ENCODE measurements at places on chromosomes 5 and 9. TPM values are rescaled to one million over a fixed set of nuclear protein-coding genes. Genes with fewer than 3 reads are reported as not detected.

- H3K4me3 ChIP-seq, result no peak overlapping the region
- DNase-seq, result no peak
- no peak overlapping the region for H3K27ac ChIP-seq
These were observed 162.8 kb downstream of the SREK1 start for GRCh38 chr5:66306844-66307315.

The GPR21 gene
- not detected for total RNA-seq

DNA sequence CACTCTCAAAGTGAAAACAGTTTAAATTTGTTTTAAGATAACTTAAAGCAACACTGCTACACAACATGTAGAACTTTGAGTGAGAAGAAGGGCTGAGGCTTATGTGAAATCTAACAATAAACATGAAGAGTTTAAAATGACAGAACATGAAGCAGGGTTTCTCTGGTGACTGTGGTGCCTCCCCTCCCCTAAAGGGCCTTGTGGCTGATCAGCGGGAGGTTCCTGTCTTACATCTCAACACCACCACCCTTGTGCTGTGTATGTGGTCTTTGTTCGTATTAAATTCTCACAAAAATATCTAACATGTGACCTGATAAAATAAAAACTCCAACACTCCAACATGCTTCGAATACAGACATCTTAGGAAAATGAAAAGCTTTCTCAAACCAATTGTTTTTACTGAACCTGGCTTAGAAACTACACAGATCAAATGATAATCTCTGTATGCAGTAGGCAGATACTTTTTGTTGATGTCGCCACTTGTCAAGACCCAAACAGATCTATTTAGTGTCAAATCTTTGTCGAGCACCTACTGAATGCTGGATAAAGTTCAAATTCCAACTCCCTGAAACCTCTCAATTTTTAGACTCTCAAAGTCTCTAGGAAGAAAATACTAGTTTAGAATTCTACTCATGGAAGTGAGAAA, 9.9 kb upstream of the IQGAP2 start:
- no peak overlapping the region for H3K27ac ChIP-seq
- no peak for DNase-seq
- no peaks in the 10 kb centered on the region for H3K27me3 ChIP-seq

The SLC6A3 gene
- not detected for total RNA-seq

The TRIP13 gene
- total RNA-seq, result 1.3 TPM

The ACOT12 gene
- total RNA-seq, result not detected

- no peak for DNase-seq
- no peak overlapping the region for H3K27ac ChIP-seq
- H3K27me3 ChIP-seq, result no peaks in the 10 kb centered on the region
- H3K4me1 ChIP-seq, result peaks cover 20% of the 10 kb centered on the region
- H3K36me3 ChIP-seq, result no peaks in the 10 kb centered on the region
These were observed 109.5 kb downstream of the SMIM23 start for GRCh38 chr5:171895081-171895480.

GRCh38 chr5:88660264-88660946, 222.6 kb downstream of the MEF2C start:
- H3K27ac ChIP-seq, result no peak overlapping the region
- no peak overlapping the region for H3K4me3 ChIP-seq
- H3K36me3 ChIP-seq, result no peaks in the 10 kb centered on the region
- peaks cover 15% of the 10 kb centered on the region for H3K4me1 ChIP-seq
- no peaks in the 10 kb centered on the region for H3K27me3 ChIP-seq

GRCh38 chr9:134367061-134367460, 40.8 kb downstream of the RXRA start:
- H3K27me3 ChIP-seq, result no peaks in the 10 kb centered on the region
- no peak overlapping the region for H3K4me3 ChIP-seq
- H3K4me1 ChIP-seq, result peaks cover 55% of the 10 kb centered on the region
- DNase-seq, result no peak
- H3K27ac ChIP-seq, result peak overlapping the region; percentile 65

- H3K27me3 ChIP-seq, result no peaks in the 10 kb centered on the region
- peaks cover 49% of the 10 kb centered on the region for H3K4me1 ChIP-seq
- no peak overlapping the region for H3K4me3 ChIP-seq
- DNase-seq, result no peak
- no peaks in the 10 kb centered on the region for H3K36me3 ChIP-seq
These were observed 1.4 kb upstream of the PJA2 start for GRCh38 chr5:109411149-109411514.

- H3K4me1 ChIP-seq, result no peaks in the 10 kb centered on the region
- H3K27me3 ChIP-seq, result no peaks in the 10 kb centered on the region
- H3K36me3 ChIP-seq, result no peaks in the 10 kb centered on the region
- H3K4me3 ChIP-seq, result no peak overlapping the region
- peak; percentile 76 for DNase-seq
These were observed 11.7 kb upstream of the DOLPP1 start for GRCh38 chr9:129068990-129069861.

The SKP2 gene
- total RNA-seq, result 7.3 TPM

DNA sequence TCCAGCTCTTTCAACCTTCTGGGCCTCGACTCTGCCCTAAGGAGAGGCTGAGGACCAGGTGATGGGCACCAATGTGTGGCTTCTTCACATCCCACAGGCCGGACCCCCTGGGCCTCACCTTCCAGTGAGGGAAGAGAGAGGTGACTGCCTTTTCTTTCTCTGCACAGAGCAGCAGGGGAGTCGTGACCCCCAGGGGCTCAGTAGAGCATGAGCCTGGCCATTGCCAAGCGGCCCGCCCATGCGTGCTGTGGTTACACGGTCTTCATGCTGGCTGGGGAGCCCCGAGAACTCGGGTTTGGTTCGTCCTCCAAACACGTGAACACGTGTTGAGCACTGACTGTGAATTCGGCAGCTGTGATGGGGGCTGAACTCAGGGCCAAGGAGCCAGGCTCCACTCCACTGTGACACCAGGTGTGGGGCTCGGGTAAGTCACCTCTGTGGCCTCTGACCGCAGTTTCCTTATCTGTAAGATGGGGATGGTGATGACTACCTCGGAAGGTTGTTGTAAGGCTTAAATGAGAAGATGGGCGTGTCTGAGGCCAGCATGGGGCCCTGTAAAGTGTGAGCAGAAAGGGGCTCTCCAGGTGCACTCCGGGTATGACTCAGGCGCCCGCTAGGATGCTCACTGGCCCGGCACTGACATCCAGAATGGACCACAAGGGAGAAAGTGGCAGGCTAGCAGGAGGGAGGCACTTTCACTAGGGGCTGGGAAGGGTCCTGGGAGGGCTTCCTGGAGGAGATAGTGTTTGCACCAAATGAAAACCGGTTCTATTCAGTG, 13.4 kb upstream of the GRHPR start:
- no peaks in the 10 kb centered on the region for H3K27me3 ChIP-seq
- H3K4me3 ChIP-seq, result no peak overlapping the region
- H3K36me3 ChIP-seq, result no peaks in the 10 kb centered on the region
- H3K27ac ChIP-seq, result no peak overlapping the region
- H3K4me1 ChIP-seq, result peaks cover 34% of the 10 kb centered on the region
- no peak for DNase-seq

GRCh38 chr9:81530310-81530810, 159.0 kb downstream of the TLE1 start:
- no peak overlapping the region for H3K4me3 ChIP-seq
- no peaks in the 10 kb centered on the region for H3K36me3 ChIP-seq
- no peak for DNase-seq
- H3K4me1 ChIP-seq, result peaks cover 15% of the 10 kb centered on the region

The COL15A1 gene
- 55.4 TPM for total RNA-seq

DNA sequence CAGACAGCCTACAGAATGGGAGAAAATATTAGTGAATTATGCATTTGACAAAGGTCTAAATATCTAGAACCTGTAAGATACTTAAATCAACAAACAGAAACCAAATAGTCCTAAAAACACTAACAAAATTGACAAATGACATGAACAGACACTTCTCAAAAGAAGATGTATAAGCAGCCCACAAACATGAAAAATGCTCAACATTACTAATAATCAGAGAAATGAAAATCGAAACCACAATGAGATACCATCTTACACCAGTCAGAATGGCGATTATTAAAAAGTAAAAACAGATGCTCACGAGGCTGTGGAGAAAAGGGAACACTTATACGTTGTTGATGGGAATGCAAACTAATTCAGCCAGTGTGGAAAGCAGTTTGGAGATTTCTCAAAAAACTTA, 1186.8 kb downstream of the DTWD2 start:
- H3K27me3 ChIP-seq, result no peaks in the 10 kb centered on the region
- no peak overlapping the region for H3K4me3 ChIP-seq
- no peaks in the 10 kb centered on the region for H3K4me1 ChIP-seq
- no peaks in the 10 kb centered on the region for H3K36me3 ChIP-seq

DNA sequence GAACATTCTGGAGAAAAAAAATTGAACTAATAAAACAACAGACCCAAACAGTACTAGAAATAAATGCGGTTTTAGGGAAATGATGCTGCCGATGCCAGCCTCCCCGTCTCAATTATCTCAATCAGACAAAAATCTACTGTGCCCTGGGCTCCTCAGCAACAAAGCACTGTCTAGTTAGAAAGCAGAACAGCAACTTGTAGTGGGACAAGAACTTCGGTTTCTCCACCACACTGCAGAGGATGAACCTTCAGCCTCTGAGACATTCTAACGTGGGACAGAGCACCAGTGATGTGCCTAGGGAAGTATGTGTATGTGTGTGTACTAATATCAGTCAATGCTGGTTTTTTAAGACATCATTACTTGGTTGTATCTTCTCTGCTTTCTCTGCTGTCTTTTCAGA, 11.1 kb upstream of the CAST start:
- no peaks in the 10 kb centered on the region for H3K27me3 ChIP-seq
- no peaks in the 10 kb centered on the region for H3K36me3 ChIP-seq
- no peak for DNase-seq
- no peak overlapping the region for H3K27ac ChIP-seq
- no peaks in the 10 kb centered on the region for H3K4me1 ChIP-seq

GRCh38 chr5:35312267-35312666, 82.0 kb upstream of the PRLR start:
- DNase-seq, result no peak
- peaks cover 7% of the 10 kb centered on the region for H3K4me1 ChIP-seq
- no peak overlapping the region for H3K27ac ChIP-seq
- H3K4me3 ChIP-seq, result no peak overlapping the region
- no peaks in the 10 kb centered on the region for H3K27me3 ChIP-seq

The TRAPPC13 gene
- total RNA-seq, result 10.9 TPM

The LURAP1L gene
- total RNA-seq, result 12.2 TPM

GRCh38 chr9:37710046-37710445, 43.6 kb upstream of the TRMT10B start:
- no peak overlapping the region for H3K4me3 ChIP-seq
- no peaks in the 10 kb centered on the region for H3K27me3 ChIP-seq
- no peak overlapping the region for H3K27ac ChIP-seq
- no peaks in the 10 kb centered on the region for H3K4me1 ChIP-seq
- no peaks in the 10 kb centered on the region for H3K36me3 ChIP-seq

- no peak overlapping the region for H3K27ac ChIP-seq
- no peaks in the 10 kb centered on the region for H3K27me3 ChIP-seq
- peaks cover 5% of the 10 kb centered on the region for H3K4me1 ChIP-seq
- H3K36me3 ChIP-seq, result no peaks in the 10 kb centered on the region
- no peak overlapping the region for H3K4me3 ChIP-seq
These were observed 41.7 kb downstream of the RETREG1 start for GRCh38 chr5:16574789-16575721.

DNA sequence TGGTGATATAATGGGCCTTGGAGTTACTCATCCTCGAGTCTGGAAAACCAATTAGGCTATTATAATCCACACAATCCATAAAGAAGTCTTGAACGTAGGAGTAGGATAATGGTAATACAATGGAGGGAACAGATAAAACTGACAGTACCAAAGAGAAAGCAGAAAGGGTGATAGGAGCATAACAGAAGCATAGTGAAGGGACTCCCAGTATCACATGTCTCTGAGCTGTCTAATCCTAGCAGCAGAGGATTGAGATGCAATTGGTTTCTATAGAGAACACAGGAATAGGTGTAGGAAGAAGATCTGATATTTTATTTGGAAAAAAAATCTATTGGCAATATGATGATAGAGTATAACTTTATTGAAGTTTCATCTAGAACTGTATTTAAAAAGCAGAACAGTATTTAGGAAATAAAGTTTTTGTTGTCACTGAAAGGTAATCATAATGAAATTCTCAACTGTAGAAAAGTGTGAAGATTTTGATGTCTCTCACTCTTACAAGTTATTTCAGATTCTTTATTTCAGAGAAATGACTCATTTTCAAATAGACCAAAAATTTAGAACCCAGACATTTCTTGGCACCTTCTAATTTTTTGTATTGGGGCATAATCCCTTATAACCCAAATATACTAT, 25.4 kb downstream of the SRFBP1 start:
- DNase-seq, result no peak
- no peak overlapping the region for H3K4me3 ChIP-seq
- H3K4me1 ChIP-seq, result no peaks in the 10 kb centered on the region
- H3K36me3 ChIP-seq, result no peaks in the 10 kb centered on the region

DNA sequence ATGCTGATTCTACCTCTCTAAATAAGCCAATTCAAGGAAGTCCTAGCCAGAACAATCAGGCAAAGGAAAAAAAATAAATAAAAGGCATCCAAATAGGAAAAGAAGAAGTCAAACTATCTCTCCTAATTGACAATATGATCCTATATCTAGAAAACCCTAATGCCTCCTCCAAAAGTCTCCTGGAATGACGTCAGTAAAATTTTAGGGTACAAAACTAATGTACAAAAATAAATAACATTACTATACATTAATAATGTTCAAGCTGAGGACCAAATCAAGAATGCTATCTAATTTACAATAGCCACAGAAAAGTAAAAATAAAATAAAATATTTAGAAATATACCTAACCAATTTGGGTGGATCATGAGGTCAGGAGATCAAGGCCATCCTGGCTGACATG, 33.8 kb upstream of the C6 start:
- no peaks in the 10 kb centered on the region for H3K4me1 ChIP-seq
- H3K27ac ChIP-seq, result no peak overlapping the region
- no peaks in the 10 kb centered on the region for H3K36me3 ChIP-seq
- no peak overlapping the region for H3K4me3 ChIP-seq
- no peaks in the 10 kb centered on the region for H3K27me3 ChIP-seq
- DNase-seq, result no peak

The CNTRL gene
- total RNA-seq, result 20.8 TPM

GRCh38 chr5:58318468-58318867, 141.4 kb downstream of the PLK2 start:
- H3K4me1 ChIP-seq, result no peaks in the 10 kb centered on the region
- no peak for DNase-seq
- H3K27me3 ChIP-seq, result no peaks in the 10 kb centered on the region
- H3K36me3 ChIP-seq, result no peaks in the 10 kb centered on the region
- no peak overlapping the region for H3K27ac ChIP-seq
- H3K4me3 ChIP-seq, result no peak overlapping the region

- H3K4me1 ChIP-seq, result no peaks in the 10 kb centered on the region
- no peak overlapping the region for H3K4me3 ChIP-seq
- no peak overlapping the region for H3K27ac ChIP-seq
These were observed 106.6 kb upstream of the TBCA start for GRCh38 chr5:77882670-77883257.

- H3K27me3 ChIP-seq, result no peaks in the 10 kb centered on the region
- no peak overlapping the region for H3K27ac ChIP-seq
- DNase-seq, result no peak
- no peaks in the 10 kb centered on the region for H3K36me3 ChIP-seq
- H3K4me1 ChIP-seq, result no peaks in the 10 kb centered on the region
These were observed 61.2 kb downstream of the TMEM232 start for GRCh38 chr5:110665184-110665726.

- H3K27me3 ChIP-seq, result no peaks in the 10 kb centered on the region
- no peak overlapping the region for H3K27ac ChIP-seq
- no peak for DNase-seq
- no peaks in the 10 kb centered on the region for H3K36me3 ChIP-seq
These were observed 123.6 kb upstream of the PTCH1 start for GRCh38 chr9:95640336-95640735.
